ENCODE measurements at places on chromosomes 3 and 15.

GRCh38 chr15:61598655-61599054 is 369.6 kb upstream of the RORA start:
- DNase-seq, result no peak

DNA sequence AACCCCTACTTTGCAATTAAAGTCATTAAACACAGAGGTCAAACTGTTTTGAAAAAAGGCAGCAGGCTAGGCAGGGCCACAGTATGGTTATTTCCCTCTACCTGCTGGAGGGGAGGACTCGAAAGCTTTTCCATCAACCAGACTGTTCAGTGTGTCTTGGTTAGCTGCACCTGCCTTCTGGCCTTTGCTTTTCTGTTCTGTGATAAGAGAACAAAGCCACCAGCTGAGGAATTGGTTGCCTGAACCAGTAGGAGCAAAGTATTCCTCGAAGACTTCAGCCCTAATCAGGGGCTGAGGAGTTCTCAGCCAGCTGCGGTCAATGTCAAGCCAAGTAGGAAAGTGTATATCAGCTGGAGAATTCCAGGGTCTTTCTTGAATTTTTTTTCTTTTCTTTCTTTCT is 132.5 kb downstream of the SOX2 start:
- no peak for DNase-seq

GRCh38 chr15:57640930-57641682 is 49.4 kb downstream of the MYZAP start:
- no peak for DNase-seq

DNA sequence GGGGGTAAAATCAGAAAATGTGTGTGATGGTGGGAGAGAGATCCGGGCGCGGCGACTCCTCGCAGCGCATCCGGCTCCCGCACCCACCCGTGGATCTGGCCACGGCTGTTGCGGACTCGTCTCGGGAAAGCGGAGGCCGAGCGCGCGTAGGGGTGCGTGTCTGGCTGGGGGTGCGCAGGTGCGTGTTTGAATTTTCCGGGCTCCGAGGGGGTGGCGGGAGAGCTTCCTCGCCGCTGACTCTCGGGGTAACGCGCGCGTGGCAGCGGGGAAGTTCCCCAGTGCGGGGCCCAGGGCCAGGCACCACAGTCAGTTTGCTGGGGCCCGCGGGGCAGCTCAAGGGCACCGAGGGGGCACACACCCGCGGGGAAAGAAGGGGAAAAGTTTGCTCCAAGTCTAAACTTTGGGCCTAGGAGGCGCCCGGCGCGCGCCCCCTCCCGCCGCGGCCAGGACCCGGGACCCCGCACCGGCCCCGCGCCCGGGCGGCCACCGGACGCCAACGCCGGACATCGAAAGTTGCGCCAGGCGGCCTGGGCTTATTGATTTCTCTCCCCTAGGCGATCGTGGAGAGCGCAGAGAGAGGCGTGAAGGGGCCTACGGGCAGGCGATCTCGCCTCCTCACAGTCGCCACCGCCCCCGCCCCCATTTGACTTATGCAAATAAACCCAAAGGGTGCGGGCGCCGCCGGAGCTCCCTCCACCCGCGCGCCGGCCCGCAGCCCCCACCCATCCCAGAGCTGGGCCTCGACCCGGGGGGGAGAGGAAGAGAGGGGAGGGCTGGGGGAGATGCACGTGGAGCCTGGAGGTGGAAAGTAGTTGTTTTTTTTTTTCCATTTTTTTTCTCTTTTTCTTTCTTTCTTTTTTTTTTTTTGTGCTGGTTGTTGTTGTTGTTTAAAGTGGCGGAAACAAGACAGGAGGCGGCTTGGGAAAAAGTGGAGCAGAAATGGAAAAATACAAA is 639 bp downstream of the FOXP1 start:
- DNase-seq, result peak; percentile 49
